ENCODE measurements at places on chromosomes 2 and 18.

GRCh38 chr2:50125246-50125645 lies 906.7 kb downstream of the NRXN1 start:
- DNase-seq: no peak

DNA sequence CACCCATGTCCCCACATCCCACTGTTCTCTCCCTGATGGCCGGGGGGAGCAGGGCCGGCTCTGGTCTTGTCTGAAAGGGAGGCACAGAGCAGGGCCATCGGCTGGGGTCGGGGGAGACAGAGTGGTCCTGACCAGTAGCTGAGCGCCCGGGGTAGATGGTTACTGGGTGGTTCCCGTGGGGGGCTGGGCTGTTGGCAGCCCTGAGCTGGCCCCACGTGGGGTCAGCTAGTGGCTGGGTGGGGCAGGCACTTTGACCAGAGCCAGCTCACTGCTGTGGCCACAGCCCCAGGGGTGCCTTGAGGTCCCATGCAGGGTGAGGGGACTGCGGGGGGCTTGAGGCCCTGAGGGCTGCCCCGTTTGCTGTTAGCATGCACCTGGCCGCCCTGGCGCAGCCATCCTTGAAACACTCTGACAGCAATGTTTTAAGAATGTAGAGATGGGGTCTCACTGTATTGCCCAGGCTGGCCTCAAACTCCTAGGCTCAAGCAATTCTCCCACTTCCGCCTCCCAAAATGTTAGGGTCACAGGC lies 12.3 kb upstream of the NEU4 start:
- no peak for DNase-seq

DNA sequence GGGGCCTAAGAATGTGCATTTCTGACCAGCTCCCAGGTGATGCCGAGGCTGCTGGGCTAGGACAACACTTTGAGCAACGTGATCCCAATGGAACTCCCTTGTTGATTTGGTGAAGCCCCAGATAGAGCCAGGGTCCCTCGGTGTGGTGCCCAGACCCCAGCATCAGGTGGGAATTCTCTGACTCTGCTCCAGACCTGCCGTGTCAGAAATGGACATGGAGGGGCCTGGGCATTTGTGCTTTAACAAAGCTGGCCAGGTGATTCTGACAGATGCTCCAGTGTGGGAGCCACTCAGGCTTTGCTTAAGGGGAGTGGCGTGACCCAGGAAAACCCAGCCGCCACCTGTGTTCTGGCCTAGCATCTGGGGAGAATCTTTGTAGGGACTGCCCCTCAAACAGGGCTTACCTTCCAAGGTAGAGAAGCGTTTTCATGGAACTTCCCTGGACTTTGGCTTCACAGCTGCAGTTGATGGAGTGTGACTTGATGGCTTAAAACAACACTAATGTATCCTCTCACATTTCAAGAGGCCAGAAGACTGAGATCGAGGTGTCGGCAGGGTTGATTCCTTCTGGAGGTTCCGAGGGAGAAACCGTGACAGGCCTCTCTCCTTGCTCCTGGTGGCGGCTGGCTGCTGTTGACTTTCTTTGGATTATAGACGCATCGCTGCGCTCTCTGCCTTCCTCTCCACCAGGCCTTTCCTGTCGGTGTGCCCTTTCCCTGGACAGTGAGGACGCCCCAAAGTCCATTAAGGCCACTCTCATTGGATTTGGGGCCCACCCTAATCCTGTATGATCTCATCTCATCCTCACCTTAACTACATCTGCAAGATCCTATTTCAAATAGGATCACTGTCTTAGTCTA lies 57.0 kb upstream of the HDAC4 start:
- DNase-seq: no peak

DNA sequence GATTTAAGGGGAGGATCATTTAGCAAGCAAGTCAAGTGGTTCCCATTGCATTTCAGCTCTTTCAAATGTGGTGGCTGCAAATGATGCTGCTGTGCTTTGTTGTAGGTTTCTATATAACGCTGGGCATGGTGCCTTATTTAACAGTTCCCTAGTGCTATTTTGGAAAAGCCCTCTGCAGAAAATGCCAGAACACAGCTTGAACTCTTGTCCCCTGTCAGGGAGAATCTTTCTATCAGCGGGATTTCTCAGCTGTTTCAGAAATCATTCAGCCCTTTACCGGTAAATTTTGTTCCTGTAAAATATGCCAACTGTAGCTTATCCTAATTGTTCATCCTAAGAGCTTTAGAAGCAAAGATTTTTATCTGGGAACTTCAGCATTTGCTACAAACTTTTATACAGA lies 77.8 kb upstream of the DTNA start:
- DNase-seq: no peak

DNA sequence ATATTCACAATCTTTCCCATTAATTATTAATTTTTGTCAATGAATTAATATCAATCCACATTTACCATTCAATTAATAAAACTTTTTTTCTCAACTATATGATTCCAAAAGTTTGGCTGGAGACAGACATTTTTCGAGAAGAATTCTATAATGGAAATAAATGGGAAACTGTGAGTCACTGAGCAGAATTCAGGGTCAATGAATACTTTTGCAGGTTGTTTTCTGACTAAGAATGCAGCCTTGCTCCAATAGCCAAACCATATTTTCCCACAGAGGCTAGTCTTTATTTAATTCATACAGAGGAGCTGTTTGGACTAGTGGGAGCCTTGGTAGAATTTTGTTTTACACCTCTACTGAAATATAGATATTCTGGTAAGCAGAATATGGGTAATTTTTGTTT lies 82.3 kb downstream of the ARHGAP28 start:
- no peak for DNase-seq

DNA sequence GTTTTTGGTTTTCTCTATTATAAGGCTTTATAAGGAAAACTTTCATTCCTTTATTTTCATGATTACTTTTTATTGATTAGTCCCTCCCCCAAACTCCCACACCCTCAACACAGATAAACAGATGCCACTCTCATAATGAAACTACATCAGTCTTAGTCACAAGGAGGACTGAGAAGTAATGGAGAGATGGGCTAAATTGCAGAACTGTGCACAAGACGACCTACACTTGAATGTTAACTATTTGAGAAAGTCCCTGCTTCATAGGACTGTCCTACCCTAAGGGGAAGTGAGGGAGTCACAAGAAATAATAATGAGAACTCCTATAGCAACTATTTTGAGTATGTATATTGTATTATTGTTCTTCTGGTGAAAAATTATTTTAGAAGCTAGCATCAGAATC lies 360.8 kb downstream of the RBM43 start:
- no peak for DNase-seq

DNA sequence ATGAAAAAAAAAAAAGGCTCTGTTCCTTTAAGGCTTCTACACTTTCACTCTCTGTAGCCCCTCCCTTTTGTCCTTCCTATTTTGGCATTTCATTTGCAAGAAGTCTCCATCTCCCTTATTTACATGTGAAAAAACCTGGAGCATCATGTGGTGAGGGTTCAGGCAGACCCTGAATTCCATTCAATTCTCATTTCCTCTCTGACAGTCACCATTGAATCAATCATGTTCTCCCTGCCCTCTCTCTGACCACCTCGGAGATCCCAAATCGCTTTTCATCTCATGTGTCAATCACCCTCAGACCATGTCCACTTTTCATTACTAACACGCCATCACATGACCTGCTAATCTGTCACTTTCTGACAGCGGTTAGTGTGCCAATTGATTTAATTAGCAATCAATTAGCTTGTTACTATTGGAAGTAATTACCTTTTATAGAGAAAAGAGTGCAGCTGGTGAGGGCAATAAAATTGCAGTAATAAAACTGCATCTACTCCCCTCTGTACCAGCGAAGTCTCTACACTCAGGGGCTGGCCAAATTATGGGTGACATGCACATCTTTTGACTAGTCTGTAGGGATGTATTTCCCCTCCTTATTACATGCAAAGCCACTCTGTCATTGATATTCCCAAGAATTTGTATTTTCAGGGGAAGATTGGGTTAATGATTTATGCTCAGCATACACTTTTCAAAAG lies 317.4 kb downstream of the EN1 start:
- no peak for DNase-seq

DNA sequence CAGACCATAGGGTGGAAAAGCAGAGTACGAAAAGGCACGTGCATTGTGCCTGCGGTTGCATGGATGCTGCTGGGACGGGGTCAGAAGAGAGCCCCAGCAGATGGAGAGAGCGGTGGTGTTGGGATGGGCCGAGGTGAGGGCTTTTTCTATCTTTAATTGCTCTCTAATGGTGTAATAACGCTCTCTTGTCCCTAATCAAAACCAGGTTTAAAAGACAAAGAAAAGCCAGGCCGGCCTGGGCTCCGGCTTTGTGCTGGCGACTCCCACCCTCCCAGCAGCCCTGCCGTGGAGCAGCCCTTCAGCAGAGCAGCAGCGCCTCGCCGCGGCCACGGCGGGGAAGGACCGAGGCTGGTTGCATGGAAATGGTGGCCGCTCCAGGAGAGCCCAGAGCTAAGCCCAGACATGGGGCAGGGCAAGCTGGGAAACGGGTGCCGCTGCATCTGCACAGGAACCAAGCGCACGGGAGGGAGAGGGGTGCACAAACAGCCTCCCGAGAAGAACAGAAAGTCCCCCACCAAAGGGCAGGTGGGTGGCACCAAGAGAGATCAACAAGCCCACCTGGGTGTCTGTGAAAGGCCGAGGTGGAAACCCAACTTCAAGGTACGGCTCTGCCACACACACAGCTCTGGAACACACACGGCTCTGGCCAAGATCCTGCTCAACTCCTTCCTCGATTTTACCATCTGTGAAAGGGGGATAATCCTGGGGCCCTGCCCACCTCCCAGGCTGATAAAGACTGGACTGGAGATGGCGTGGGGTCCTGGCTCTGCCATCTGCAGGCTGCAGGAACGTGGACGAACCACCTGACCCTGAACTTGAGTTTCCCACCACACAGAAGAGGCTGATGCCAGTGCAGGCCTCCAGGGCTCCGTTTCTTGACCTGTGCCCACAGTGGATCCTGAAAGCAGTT lies 15.0 kb downstream of the HS1BP3 start:
- DNase-seq: peak; percentile 89

Measured in NCI-H82 (cell line).